Activated naive CD8-positive, alpha-beta T cell treated with anti-CD3 and anti-CD28 coated beads, Interleukin-2, amount 50 U/mL, for 16 hours (primary cell): ENCODE measurements at places on chromosomes 6 and 20.

GRCh38 chr20:55004044-55004443, 528.7 kb downstream of the DOK5 start:
- no peak for DNase-seq

DNA sequence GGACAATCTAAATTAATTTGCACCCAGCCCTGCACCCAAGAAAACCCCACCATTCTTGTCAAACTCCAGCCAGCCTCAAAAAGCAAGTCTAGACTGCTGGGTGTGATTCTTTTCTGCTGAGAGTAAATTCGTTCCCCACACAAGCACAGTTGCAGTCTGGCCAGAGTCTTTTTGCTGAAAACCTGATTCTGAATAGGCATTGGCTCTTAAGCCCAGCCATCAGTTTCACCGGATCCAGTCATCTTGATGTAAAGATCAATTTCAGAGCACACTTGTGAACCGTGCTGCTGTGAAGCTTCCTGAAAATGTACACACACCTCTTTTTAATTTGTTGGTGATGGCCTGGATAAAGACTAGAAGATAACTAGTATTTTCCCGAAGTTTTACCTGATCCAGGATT, 159.4 kb upstream of the GGTLC1 start:
- no peak for DNase-seq

DNA sequence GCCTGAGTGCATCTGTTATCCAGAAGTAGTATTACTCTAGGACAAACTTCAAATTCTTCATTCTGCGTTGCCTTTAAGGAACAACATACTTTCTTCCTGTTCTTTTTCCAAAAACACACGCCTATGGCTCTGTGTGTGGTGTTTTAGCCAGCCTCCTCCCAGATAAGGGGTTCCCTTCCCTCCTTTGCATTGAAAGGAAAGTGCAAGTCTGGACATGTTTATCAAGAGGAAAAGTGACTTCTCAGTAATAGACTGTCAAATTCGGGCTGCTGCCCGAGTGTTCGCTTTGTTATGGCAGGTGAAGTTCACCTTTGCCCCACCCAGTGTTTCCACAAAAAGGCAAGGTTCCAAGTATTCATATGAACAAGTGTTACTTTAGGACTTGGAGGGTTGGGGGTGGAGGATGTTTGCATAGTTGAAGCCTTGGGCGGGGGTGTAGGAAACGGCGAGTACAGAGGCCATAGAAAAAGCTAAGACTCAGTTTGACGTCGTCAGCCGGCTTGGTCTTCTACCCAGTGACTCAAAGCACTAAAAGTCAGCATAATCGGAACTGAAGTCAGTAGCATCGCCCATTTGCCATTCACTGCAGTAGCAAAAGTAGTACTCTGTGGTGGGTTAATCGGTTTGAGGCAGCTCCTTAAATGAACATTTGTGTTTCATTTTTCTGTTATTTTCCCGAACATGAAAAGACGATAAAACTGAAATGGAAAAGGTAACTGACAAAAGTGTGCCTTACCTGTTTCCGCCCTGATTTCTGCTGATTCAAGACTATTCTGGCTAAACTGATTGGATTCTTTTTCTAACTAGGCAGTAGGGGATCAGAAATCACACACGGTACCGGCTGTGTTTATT, 12.5 kb downstream of the PRDM1 start:
- peak; percentile 51 for DNase-seq

DNA sequence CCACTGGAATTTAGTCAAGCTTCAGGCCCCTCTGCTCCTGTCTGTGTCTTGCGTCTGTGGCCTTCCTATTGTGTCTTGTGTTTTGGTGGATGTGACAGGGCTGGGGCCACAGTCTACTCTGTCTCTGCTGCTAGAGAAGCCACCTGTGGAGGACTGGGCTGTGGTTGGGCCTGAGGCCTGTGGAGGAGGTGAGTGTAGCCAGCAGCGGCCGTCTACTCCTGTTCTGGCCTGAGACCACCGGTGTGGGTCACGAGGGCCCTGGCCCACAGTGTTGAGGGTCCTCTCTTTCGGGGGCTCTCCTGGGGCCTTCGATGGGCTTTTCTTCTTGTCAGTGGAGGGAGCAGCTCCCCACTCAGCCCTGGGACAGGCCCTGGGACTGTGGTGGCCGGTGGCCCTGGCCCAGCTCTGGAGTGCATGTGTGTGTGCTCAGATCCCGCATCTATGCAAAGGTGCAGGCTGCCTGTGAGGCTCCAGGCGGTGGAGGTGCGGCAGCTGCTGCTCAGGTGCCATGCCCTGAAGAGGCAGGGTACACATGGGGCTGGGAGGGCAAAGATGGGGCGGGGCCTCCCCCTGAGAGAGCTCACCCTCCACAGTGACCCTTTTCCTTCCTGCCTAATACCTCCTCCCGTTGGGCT, 20.8 kb downstream of the SDCBP2 start:
- DNase-seq: no peak

- no peak for DNase-seq
Observed at GRCh38 chr6:107105511-107106116, 9.7 kb downstream of the BEND3 start.

GRCh38 chr6:701700-702479, 9.0 kb upstream of the EXOC2 start:
- no peak for DNase-seq

- DNase-seq: no peak
Observed at GRCh38 chr6:2166717-2167116, 78.7 kb downstream of the GMDS start.

- DNase-seq: no peak
Observed at GRCh38 chr20:49633643-49634042, 65.7 kb upstream of the PTGIS start.

DNA sequence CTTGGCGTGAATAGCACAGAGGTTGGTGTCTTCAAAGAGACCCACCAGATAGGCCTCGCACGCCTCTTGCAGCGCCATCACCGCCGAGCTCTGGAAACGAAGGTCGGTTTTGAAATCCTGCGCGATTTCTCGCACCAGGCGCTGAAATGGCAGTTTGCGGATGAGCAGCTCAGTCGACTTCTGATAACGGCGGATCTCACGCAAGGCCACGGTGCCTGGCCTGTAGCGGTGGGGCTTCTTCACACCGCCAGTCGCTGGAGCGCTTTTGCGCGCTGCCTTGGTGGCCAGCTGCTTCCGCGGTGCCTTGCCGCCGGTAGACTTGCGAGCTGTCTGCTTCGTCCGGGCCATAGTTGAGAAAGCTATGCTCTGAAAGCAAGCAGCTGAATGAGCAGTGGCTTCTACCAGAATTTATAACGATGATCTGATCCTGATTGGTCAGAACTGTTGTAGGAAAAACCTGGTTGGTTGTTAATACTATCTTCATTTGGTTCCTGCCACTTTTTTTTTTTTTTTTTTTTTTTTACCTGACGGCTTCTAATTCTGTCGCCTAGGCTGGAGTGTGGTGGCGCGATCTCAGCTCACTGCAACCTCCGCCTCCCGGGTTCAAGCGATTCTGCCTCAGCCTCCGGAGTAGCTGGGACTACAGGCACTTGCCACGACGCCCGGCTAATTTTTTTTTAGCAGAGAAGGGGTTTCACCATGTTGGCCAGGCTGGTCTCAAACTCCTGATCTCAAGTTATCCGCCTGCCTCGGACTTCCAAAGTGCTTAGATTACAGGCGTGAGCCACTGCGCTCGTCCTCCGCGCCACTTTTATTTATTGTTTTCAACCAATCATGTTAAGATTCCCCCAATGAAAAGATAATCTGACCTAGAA, 21.5 kb downstream of the OR2B2 start:
- no peak for DNase-seq

DNA sequence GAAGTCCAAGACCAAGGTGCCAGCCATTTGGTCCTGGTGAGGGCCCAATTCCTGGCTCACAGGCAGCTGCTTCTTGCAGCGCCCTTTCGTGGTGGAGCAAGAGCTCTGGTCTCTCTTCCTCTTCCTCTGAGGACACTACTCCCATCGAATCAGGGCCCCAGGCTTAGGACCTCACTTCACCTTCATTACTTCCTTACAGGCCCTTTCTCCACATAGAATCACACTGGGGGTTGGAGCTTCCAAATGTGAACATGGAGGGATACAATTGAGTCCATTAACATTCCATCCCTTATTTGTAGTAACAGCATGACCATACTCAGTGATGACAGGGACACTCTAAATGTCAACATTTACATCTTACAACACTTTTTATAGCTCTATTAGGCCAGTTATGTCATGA, 2.3 kb downstream of the RAMACL start:
- DNase-seq: no peak

GRCh38 chr6:149425224-149425623, 25.2 kb downstream of the SUMO4 start:
- DNase-seq: no peak

- DNase-seq: no peak
Observed at GRCh38 chr6:5303682-5304081, 42.4 kb downstream of the FARS2 start.

DNA sequence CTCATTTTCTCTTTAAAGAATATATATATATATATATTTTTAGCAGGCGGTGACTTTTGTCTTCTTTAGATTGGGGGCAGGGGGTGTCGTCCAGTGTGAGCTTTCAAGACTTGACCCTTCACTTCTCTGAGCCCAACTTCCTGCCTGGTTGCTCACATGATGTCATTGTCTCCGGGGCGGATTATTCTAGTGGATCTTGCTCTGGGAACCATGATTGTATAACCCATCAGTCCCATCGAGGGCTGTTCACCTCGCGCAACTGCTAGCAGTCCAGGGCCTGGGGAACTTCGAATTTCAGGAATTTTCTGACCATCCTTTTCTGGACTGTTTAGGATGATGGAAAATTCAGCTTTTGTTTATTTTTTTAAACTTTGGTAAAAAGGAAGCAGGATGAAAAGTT, 1.0 kb downstream of the IGF2R start:
- no peak for DNase-seq
